ENCODE measurements at places on chromosomes 4 and X.

- DNase-seq: no peak
Observed at GRCh38 chrX:155778844-155779553, 102.1 kb upstream of the VAMP7 start.

GRCh38 chrX:13693341-13693961 is 4.5 kb downstream of the RAB9A start:
- DNase-seq: no peak

DNA sequence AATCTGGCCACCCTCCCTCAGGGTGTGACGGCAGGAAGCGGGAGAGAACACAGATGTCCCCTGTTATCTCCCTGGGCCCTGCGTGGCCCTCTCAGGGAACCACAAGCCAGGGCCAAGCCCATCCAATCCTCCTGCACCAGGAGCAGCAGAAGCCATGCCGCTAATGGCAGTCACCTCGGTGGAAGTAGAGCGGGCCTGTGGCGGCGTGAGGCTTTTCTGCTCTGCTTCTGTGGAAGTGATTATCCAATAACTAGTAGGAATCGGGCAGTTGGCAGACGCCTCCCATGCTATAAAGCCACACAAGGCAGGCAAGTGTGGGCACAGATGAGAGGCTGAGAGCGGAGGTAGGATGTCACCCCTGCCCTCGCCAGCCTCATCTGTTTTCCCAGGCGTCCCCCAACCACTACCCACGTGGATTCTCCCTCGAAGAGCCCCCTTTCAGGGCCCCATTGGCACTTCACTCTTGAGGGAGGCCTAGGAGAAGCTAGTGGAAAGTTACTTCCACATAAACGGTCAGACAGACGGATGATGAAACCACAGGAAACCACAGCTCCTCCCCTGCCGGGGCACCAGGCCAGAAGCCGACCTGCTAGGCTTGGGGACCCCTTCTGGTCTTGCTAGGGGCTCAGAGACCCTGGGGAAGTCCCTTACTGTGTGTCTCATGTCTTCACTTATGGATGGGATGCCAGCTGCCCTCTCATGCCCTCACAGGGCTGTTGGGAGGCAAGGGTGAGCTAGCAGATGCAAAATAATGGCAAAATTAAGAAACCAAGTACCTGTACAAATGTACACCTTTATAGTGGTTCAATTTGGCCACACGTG is 18.8 kb upstream of the TMSB4X start:
- peak; percentile 28 for DNase-seq

GRCh38 chr4:112099701-112100297 is 45.5 kb upstream of the FAM241A start:
- no peak for DNase-seq

- no peak for DNase-seq
Observed at GRCh38 chr4:57424232-57424897, 314.2 kb upstream of the IGFBP7 start.

Measured in bone marrow (tissue), 2 donors.